Thoracic aorta (tissue), 2 donors: ENCODE measurements at places on chromosomes 3 and 15.

DNA sequence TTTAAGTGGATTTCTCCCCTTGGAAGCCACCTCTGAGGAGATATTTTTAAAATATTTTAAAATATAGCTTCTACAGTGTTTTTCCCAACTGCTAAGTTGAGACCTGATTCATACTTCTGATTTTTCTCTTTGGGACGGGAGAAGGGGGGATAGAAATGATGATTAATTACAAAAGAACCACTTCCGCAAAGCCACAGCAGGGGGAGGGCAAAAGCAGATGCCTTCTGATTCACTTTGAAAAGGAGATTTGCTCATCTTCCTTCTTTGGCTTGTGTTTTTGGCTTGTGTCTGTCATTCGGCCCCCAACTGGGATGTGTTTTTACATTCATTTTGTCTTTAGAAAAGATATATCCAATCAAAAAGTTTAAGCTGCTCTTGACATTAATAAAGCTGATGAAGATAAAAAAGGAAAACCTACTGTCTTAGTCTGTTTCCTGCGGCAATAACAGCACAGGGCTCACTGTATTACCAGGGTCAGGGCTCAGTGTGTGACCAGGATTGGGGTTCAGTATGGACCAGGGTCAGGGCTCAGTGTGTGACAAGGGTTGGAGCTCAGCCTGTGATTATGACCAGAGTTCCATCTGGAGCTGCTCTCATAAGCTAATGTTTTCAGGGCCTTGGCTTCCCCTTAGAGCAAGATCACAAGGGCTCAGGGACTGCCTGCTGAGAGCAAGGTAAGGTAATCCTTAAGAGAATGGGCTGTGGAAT is 223.2 kb downstream of the MTHFS start:
- no peaks in the 10 kb centered on the region for H3K27me3 ChIP-seq
- H3K36me3 ChIP-seq = no peaks in the 10 kb centered on the region
- no peaks in the 10 kb centered on the region for H3K4me1 ChIP-seq
- no peak overlapping the region for H3K4me3 ChIP-seq
- H3K27ac ChIP-seq = no peak overlapping the region
- DNase-seq = no peak

GRCh38 chr3:128271536-128272332 is 118.5 kb downstream of the EEFSEC start:
- no peak overlapping the region for H3K4me3 ChIP-seq
- H3K27me3 ChIP-seq = no peaks in the 10 kb centered on the region
- H3K4me1 ChIP-seq = no peaks in the 10 kb centered on the region

GRCh38 chr15:27165590-27165989 is 194.6 kb downstream of the GABRG3 start:
- DNase-seq = no peak
- H3K4me1 ChIP-seq = no peaks in the 10 kb centered on the region
- no peak overlapping the region for H3K4me3 ChIP-seq
- no peak overlapping the region for H3K27ac ChIP-seq
- no peaks in the 10 kb centered on the region for H3K27me3 ChIP-seq
- H3K36me3 ChIP-seq = no peaks in the 10 kb centered on the region

GRCh38 chr3:6697722-6698121 is 163.2 kb upstream of the GRM7 start:
- DNase-seq = no peak
- H3K4me1 ChIP-seq = no peaks in the 10 kb centered on the region
- no peak overlapping the region for H3K4me3 ChIP-seq

GRCh38 chr3:184578218-184578617 is 16.6 kb downstream of the EPHB3 start:
- no peaks in the 10 kb centered on the region for H3K27me3 ChIP-seq
- peaks cover 8% of the 10 kb centered on the region for H3K4me1 ChIP-seq
- no peak overlapping the region for H3K4me3 ChIP-seq
- H3K27ac ChIP-seq = no peak overlapping the region
- no peak for DNase-seq
- H3K36me3 ChIP-seq = no peaks in the 10 kb centered on the region

- H3K36me3 ChIP-seq = no peaks in the 10 kb centered on the region
- peaks cover 3% of the 10 kb centered on the region for H3K4me1 ChIP-seq
- DNase-seq = no peak
- H3K27ac ChIP-seq = no peak overlapping the region
These were observed 17.8 kb downstream of the CRTC3 start for GRCh38 chr15:90547540-90547939.

- H3K36me3 ChIP-seq = no peaks in the 10 kb centered on the region
- H3K27me3 ChIP-seq = no peaks in the 10 kb centered on the region
- DNase-seq = no peak
- H3K4me1 ChIP-seq = no peaks in the 10 kb centered on the region
- H3K27ac ChIP-seq = no peak overlapping the region
These were observed 392.8 kb downstream of the TUSC7 start for GRCh38 chr3:117102426-117102825.

DNA sequence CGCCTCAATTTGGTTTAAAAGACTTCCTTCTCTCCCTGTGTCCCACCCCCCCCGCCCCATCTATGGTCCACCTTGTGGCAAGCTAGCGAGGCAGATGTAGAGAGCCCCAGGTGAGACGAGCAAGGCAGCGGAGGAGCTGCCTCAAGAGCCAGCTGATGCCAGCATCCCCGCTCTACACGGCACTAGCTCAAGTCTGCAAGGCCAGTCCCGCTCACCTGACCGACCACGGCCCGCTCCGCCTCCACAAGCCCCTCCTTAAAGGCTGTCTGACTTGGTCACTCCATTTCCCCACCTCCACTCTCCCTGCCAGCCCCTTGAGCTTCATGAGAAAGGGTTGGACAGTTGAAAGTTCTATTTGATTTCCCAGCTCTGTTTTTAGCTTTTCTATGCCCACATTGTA is 56.2 kb upstream of the IGF1R start:
- H3K36me3 ChIP-seq = no peaks in the 10 kb centered on the region
- no peaks in the 10 kb centered on the region for H3K4me1 ChIP-seq
- DNase-seq = no peak
- H3K4me3 ChIP-seq = no peak overlapping the region
- H3K27ac ChIP-seq = no peak overlapping the region
- no peaks in the 10 kb centered on the region for H3K27me3 ChIP-seq

DNA sequence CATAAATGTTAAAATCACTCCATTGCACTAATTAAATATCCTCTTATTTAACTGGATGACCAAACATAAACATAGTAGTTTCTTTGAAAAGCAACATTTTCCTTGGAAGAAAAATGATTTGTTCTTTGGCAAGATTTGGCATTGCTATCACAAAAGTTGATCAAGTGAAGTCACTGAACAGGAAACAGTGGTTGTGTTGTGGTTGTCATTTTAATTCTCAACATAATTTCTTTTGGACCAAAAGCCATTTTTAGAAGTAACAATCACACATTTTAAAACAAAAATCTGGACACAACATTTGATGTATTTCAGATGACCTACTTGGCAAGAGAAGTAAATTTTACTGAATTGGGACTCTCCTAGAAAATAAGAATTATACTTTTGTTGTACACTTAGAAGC is 872.3 kb downstream of the ROBO1 start:
- no peak for DNase-seq
- no peak overlapping the region for H3K27ac ChIP-seq
- H3K4me1 ChIP-seq = no peaks in the 10 kb centered on the region
- no peaks in the 10 kb centered on the region for H3K27me3 ChIP-seq
- H3K36me3 ChIP-seq = no peaks in the 10 kb centered on the region

DNA sequence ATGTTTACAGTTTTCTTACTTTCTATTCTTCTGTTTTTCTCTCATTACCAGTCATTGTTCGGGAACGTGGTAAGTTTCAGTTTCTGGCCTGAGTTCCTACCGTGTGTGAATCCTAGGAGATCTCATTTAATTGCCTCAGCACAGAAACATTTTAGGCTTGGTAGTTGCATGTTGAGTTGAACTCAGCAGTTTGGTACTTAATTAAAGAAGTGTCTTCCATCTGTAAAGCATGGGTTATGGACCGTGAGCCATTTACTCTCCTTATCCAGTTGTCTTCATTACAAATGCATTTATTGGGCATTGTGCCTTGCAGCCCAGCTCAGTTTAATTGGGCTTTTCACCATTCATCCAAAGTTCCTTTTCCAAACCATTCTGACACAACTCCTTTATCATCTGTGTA is 142.1 kb upstream of the CHRM5 start:
- no peak overlapping the region for H3K27ac ChIP-seq
- no peaks in the 10 kb centered on the region for H3K4me1 ChIP-seq
- H3K36me3 ChIP-seq = no peaks in the 10 kb centered on the region
- no peak overlapping the region for H3K4me3 ChIP-seq
- no peak for DNase-seq
- no peaks in the 10 kb centered on the region for H3K27me3 ChIP-seq

- H3K4me3 ChIP-seq = no peak overlapping the region
- DNase-seq = no peak
- no peaks in the 10 kb centered on the region for H3K4me1 ChIP-seq
- no peaks in the 10 kb centered on the region for H3K36me3 ChIP-seq
- no peak overlapping the region for H3K27ac ChIP-seq
These were observed 435.4 kb upstream of the GOLIM4 start for GRCh38 chr3:168531116-168531515.

GRCh38 chr3:3499012-3499562 is 300.1 kb upstream of the LRRN1 start:
- H3K4me1 ChIP-seq = no peaks in the 10 kb centered on the region
- no peaks in the 10 kb centered on the region for H3K36me3 ChIP-seq

DNA sequence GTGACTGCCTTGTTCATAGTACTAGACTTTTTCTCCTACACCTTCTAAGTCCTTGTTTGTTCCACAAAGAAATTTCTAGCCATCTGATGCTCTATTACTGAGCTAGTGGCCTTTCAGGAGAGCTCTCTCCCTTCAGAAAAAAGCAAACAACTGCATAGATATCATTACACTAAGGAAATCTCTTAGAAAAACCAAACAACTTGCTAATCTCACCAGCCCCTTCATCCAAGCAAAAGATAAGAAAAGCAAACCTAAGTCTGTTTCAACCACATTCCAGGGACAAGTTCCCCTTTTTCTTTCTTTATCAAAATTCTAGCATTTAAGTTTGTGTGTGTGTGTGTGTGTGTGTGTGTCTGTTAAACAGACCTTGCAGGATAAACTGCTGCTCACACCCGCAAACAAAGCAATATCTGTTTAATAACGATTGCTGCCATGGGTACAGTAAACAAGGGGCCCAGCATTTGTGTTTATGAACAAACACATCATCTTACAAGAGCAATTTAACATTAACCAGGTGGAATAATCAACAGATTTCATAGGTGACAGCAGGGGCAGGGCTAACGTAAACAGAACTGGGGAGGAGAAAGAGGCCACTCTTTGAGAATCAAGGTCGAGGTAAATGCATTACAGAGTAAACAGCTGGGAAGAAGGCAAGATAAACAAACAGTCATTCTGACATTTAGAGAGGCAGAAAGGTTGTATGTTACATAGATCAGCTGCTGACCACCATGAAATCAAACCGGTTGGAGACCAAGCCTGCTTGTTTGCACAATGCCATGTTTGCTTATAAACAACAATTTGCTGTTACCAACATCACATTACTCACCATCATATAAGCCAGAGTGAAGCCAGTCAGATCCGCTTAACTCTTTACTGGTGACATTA is 375.1 kb downstream of the FOXP1 start:
- H3K27ac ChIP-seq = no peak overlapping the region
- H3K4me3 ChIP-seq = no peak overlapping the region
- peaks cover 79% of the 10 kb centered on the region for H3K4me1 ChIP-seq
- H3K27me3 ChIP-seq = no peaks in the 10 kb centered on the region

GRCh38 chr3:150739877-150740645 is 22.9 kb downstream of the SIAH2 start:
- H3K27ac ChIP-seq = no peak overlapping the region
- H3K36me3 ChIP-seq = no peaks in the 10 kb centered on the region
- H3K27me3 ChIP-seq = no peaks in the 10 kb centered on the region
- peaks cover 36% of the 10 kb centered on the region for H3K4me1 ChIP-seq

- no peaks in the 10 kb centered on the region for H3K36me3 ChIP-seq
- DNase-seq = no peak
- H3K4me3 ChIP-seq = no peak overlapping the region
- no peaks in the 10 kb centered on the region for H3K4me1 ChIP-seq
- H3K27ac ChIP-seq = no peak overlapping the region
- no peaks in the 10 kb centered on the region for H3K27me3 ChIP-seq
These were observed 398.8 kb upstream of the ATP10A start for GRCh38 chr15:26261966-26262365.

DNA sequence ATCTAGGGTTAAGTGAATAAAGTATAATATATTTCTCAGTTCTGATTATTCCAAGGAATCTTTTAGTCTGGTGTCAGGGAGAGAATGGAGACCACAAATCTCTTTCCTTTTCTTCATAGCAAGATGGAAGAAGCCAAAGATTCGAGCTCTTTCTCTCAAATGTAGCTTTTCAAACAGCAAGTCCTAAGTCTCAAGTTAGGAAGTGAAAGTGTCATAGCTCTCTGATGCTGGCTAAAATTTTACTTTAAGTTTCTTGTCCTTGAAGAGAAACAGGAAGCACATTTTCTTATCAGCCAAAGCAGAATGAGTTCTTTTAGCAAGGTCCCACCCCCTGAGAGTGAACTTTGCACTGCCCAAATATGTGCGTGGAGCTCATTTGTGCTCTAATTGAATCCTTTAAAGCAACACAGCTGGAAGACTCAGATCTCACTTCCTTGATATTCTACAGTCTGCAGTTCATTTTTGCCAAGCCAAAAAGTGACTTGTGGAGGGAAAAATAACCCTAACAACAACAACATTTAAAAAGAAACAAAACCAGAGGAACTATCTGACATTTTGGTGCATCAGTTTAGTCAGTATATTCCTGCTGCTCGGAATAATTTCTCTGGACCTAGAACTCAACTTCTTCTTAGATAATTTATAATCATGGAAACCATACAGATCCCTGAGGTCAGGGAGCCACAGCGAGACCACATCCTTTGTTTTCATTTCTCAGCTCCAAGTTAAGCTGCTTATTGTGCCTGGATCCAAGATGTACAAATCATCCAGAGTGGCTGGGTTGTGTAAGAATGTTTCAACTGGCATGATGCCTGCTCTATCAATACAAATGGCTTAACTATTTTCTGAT is 238.7 kb upstream of the P2RY1 start:
- H3K36me3 ChIP-seq = no peaks in the 10 kb centered on the region
- H3K4me3 ChIP-seq = peak overlapping the region; percentile 55
- peak; percentile 5 for DNase-seq
- peaks cover 4% of the 10 kb centered on the region for H3K4me1 ChIP-seq

- H3K36me3 ChIP-seq = no peaks in the 10 kb centered on the region
- H3K4me1 ChIP-seq = no peaks in the 10 kb centered on the region
- H3K27me3 ChIP-seq = no peaks in the 10 kb centered on the region
- no peak overlapping the region for H3K4me3 ChIP-seq
These were observed 4.1 kb upstream of the GCSAM start for GRCh38 chr3:112136959-112137693.

DNA sequence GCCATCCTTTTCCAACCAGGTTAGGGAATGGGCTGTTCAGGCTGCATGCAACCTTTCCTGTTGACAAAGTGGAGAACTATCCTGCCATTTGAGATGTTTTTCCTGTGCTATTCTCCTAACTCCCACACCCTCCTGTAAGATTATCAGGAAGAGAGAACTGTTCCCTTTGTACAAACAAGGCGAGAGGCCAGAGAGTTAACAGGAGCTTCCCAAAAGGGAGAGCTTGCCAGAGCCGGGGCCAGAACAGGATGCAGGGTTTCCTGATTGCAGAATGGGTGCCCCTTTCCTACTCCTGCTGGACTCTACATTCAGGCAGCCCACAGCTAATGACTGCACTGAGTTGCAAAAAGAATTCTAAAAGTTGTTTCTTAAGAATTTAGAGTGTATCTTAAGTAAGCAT is 17.1 kb downstream of the PML start:
- H3K4me3 ChIP-seq = no peak overlapping the region
- H3K27me3 ChIP-seq = no peaks in the 10 kb centered on the region
- DNase-seq = no peak
- H3K36me3 ChIP-seq = no peaks in the 10 kb centered on the region
- H3K27ac ChIP-seq = peak overlapping the region; percentile 6

GRCh38 chr3:185737740-185738680 is 86.8 kb downstream of the IGF2BP2 start:
- no peak overlapping the region for H3K27ac ChIP-seq
- no peaks in the 10 kb centered on the region for H3K4me1 ChIP-seq
- DNase-seq = no peak
- no peak overlapping the region for H3K4me3 ChIP-seq
- no peaks in the 10 kb centered on the region for H3K27me3 ChIP-seq
